Kasumi-1 (cell line): ENCODE measurements at places on chromosomes 3 and 15.

DNA sequence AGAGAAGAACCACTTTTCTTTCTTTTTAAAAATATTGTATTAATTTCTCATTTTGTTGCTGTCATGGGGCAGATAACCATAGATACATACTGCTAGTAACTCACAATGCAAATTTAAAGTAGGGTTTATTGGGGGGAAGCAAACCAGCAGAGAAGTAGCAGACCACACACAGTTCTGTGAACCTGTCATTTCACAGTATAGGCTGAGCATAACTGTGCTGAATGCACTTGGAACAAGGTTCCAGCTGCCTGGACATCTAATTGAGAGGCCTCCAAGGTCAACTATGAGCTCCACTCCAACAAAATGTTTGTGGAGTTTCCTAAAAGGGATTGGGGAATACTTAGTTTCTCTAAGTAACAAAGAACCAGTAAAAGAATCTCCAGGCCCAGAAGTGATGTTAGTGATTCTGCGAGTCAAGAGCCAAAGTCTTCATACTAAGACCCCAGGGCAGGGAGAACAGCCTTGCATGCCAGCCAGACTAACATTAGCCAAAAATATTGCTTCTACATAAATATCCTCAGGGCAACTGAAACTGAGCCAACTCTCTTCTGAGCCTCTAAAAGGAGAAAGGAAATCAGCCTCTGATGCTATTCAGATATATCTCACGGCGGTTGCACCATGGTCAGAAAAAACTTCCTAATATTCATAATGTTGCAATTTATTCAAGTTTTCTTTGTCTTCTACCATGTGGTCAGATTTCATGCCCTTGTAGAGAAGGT, 856.4 kb upstream of the ALCAM start:
- DNase-seq: no peak

DNA sequence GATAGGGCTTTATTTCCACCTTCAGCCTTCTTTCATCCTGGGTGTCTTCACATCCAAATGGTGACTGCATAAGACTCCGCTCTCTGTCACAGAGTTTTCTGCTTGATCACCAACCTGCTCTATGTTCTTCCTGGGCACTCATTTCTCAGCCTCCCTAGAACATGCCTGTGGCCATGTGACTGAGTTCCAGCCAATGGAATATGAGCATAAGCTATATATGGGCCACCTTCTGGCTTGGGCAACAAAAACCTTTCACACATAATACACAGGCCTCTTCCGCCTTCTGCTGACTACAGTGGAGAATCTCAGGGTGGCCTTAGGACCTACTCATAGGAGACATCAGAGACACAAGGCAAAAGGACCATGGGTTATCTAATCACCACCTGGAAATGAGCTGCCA, 51.2 kb upstream of the MED12L start:
- no peak for DNase-seq

- DNase-seq: no peak
Measured at GRCh38 chr3:9167222-9167621, 82.2 kb downstream of the SRGAP3 start.

GRCh38 chr15:49148727-49149126, 6.7 kb downstream of the COPS2 start:
- no peak for DNase-seq

DNA sequence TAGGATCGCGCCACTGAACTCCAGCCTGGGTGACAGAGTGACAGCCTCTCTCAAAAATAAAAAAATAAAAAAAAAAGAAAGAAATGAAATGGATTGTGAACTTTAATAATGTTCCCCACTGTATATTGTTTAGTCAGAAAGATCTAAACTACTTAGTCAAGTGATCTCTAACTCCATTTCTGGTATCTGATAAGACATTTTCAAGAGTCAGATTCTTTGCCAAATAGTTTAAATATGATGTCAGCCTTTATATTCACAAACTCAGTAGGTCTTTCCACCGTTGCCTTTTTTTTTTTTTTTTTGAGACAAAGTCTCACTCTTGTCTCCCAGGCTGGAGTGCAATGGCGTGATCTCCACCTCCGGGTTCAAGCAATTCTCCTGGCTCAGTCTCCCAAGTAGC, 29.0 kb upstream of the OSBPL11 start:
- DNase-seq: no peak

DNA sequence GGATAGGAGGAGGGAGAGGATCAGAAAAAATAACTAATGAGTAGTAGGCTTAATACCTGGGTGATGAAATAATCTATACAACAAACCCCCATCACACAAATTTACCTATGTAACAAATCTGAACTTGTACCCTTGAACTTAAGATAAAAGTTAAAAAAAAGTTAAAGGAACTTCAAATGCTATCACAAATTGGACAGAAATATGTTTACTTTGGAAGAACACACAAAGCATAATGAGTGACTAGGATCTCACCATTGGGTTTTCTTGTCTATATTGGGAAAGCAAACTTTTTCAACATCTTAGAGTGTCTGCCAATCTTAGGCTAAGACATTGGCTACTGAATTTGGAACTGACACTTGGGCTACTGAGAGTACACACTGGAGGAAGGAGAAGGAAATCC, 140.4 kb downstream of the THRB start:
- DNase-seq: no peak

- DNase-seq: no peak
Measured at GRCh38 chr15:100281096-100281917, 60.5 kb downstream of the ADAMTS17 start.

GRCh38 chr3:66302288-66302687, 81.5 kb downstream of the SLC25A26 start:
- no peak for DNase-seq

DNA sequence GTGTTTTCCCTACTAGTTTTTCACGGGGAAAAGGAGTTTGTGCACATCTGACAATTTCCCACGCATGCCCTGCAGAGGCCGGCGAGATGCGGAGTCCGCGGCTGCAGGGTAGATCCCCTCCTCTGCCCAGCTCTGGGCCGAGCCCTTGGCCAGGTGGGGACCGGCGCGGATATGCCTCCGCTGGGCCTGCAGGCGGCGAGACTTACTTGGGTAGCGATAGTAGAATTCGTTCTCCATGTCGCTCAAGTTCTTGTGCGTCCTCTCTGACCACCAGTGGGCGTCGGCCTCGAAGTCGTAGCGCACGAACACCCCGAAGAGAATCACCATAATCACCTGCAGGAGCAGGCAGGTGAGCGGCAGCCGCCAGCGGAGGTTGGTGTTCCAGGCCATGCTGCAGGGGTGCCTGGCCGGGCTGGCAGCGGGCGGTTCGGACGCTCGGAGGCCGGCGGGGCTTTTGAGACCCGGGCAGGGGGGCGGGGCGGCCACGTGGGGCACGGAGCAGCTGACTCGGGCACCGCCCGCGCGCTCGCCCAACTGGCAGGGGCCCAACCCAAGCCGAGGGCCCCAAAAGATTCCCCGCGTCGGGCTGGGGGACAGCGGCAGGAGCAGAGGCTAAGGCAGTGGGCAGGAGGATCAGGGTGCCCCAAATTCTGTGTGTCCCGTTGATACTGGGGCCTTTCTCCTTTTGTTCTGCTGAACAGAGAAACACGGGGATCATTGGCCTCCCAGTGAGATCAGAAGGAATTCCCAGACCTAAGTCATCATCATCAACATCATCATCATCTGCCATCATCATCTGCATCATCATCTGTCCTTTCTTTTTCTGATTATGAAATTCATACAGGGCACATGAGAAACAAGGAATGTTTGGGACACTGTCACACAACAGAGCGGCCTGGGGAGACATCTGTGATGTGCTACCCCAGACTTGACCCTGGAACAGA, at the start of gene RHCG:
TSS of gene RHCG (minus strand) at position 429 of the 944 bp plus-strand sequence. CDS start at position 390, 39 bp downstream.
- peak; percentile 1 for DNase-seq
